ENCODE measurements at places on chromosomes 2 and 18.

DNA sequence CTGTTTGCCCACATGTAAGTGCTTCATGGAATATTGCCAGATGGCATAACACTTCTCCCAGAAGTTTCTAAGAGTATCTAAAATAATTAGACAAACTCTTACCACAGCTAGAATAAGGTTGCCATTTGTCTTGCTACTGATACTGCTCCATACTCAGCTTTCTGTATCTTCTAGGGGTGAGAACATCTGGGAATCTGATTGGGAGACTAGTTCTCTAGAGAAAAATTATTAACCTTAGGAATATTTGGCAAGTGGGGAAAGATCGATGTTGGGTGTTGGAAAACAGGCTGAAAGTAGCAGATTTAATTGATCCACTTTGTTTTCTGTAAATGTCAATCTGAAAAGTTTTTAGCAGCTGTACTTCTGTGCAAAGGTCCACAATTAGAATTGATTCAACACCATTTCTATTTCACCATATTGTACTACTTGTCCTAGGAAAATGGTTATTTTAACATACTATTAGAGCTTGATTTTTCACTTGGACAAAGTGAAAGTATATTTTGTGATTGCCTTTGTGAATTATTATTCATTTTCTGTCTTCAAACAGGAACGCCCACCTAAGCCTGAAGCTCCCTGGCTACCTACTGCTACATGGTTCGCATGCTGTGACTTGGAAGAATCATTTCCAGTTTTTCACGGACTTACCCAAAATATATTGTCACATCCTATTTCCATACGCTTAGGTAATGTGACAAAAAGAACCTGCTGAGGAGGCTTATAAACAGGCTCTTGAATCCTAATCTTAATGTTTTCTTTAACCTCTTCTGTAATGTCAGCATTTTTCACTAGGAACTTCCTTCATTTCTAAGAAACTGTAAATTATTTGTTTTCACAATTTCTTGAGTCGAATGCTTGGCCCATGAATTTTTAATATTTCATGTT is 147.7 kb downstream of the TRABD2A start:
- no peak for DNase-seq

- no peak for DNase-seq
These were observed 124.1 kb downstream of the MMADHC start for GRCh38 chr2:149463328-149464002.

DNA sequence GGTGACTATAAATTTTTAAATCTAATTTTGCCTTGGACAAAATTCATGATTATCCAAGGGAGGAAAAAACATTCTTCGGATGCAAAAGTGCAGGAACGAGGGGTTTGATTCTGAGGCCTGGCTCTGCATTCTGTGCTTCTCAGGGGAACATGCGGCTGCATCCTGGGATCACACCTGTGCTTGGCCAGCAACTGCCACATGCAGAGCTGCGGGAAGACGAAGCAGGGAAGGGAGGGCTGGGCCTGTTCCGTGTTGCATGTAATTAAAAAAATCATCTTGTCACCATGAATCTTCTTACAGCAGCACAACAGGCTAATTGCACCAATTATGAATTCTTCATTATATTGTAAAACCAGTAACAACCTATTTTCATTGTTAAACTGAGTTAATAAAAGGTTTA is 158.0 kb upstream of the ALKAL2 start:
- no peak for DNase-seq

DNA sequence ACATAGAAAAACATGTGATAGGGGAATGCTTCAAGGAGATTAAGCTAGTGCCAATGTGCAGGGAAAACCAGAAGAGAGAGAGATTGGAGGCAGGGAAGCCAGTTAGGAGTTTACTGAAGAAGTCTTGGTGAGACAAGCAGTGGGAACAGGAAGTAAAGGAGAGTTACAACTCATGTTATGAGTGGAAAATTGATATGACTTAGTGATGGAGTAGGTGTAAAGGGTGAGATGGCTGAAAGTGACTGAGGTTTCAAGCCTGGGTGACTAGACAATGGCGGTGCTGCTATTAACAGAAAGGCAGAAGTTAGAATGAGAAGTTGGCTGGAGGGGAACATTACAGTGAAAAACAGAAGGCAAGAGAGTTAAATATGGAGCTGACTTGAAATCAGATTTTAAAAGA is 16.5 kb downstream of the DOK1 start:
- no peak for DNase-seq

- DNase-seq = no peak
These were observed 59.9 kb upstream of the KCNE4 start for GRCh38 chr2:222992137-222992536.

DNA sequence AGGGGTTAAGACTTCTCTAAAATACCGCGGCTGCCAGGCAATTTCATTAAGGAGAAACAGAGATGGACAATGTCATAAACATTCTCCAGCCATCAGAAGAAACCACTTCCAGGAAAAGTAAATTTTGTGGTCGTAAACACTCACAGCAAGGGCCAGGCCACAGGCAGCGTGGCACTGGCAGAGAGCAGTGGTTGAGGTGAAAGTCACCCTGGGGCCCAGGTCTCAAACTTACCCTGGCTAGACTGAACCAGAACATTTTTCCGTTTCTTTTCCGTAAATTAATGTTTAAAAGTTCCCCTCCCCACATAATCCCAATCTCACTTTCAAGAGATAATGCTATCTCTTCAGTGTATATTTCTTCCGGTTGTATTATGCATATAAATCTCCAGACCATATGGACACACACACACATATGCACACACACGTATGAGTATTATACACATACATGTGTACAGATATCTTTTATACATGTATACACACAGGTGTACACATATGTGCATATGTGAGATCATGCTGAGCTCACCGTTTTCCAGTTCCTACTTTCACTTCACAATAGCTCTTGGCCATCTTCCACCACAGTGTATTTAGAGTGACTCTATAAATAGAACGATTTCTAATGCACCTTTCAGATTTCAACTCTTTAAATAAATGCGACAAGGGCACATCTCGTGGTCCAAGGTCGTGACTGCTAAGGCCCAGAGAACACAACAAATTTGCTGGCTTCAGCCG is 90.1 kb downstream of the MALT1 start:
- no peak for DNase-seq

- DNase-seq = no peak
These were observed 83.7 kb upstream of the ZNF516 start for GRCh38 chr18:76578571-76579300.

GRCh38 chr2:209685963-209686362 is 85.7 kb upstream of the UNC80 start:
- DNase-seq = no peak

DNA sequence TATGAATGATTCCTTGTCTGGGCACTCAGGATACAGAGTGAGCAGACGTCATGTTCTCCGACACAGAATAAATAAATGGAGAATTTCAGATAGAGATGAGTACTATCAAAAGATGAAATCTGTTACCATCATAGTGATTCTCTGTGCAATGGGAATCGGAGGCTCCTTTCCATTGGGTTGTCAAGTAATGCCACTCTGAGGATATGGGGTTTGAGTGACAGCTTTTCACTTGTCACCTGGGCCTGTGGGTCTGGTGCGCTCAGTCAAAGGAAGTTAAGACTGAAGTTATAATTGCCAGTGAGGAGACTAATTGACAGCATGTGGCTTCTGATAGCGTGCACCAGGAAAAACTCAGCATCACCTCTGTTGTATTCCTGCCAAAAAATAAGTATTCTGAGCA is 387.2 kb downstream of the SOX11 start:
- DNase-seq = no peak

DNA sequence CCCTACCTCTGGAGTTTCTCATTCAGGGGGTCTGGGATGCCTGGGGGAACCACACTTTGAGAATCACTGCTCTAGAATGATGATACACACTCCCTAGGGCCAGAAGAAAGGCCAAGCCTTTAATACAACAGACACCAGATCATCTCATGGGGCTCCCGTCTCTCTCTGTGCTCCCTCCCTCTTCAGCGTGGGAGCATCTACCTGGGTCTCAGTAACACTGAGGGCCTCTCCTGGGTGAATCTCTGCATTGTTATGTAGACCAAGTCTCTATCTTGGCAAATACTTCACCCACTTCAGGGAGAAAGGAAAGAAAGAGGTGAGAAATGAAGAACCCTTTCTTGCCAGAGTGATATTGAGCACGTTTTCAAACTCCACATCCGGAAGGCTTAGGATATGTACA is 146.8 kb upstream of the MSH6 start:
- DNase-seq = no peak

DNA sequence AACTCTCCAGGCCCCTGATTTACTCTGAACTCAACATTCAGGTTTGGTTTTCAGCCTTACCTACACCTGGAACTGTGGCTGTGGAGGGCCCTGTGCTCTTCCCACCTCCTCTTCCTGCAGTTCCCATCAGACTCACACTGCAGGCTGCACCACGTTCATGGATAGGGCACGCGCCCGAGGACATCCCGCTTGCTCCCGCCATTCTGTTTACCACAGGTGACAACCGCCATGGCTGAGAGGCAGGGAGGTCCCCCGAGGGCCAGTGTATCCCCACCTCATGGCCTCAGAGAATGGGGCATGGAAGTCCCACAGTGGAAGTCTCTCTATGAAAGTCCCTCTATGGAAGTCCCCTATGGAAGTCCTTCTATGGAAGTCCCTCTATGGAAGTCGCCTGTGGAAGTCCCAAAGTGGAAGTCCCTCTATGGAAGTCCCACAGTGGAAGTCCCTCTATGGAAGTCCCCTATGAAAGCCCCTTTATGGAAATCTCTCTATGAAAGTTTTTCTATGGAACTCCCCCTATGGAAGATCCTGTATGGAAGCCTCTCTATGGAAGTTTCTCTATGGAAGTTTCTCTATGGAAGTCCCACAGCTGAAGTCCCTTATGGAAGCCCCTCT is 358.4 kb upstream of the SALL3 start:
- DNase-seq = no peak

DNA sequence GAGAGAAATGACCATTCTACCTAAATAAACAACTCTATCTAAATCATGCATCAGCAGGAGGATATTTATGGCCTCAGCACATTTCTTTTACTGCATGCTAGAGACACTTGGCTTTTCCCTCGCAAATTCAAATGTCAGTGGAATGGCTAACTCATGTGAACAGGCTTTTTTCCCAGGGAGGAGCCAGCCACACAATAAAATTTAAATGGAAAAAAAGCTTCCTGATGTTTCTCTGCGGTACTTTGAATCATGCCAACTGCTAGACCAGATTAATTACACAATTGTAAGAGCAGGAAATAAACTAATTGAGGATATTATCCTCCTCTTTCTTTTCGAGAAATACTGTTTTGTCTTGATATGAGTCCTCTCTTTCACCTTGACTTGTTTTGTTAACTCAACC is 676.3 kb downstream of the IRS1 start:
- no peak for DNase-seq

DNA sequence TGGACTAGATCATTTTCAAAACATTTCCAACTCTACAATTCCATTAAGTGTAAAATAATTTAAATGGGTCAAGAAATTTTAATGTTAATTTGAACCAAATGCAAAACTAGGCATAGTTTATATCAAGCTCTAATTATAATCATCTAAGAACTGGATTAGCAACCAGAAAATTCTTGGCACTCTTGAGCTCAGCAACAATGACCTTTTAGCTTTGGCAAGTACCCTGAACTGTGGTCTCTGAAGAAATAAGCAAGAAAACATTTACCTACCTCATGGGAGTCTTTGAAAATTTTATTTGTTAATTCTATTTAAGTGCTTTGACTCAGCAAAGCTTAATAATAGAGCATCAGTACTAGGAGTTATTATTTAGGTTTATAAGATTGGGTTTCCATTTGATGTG is 313.2 kb downstream of the SATB2 start:
- no peak for DNase-seq

DNA sequence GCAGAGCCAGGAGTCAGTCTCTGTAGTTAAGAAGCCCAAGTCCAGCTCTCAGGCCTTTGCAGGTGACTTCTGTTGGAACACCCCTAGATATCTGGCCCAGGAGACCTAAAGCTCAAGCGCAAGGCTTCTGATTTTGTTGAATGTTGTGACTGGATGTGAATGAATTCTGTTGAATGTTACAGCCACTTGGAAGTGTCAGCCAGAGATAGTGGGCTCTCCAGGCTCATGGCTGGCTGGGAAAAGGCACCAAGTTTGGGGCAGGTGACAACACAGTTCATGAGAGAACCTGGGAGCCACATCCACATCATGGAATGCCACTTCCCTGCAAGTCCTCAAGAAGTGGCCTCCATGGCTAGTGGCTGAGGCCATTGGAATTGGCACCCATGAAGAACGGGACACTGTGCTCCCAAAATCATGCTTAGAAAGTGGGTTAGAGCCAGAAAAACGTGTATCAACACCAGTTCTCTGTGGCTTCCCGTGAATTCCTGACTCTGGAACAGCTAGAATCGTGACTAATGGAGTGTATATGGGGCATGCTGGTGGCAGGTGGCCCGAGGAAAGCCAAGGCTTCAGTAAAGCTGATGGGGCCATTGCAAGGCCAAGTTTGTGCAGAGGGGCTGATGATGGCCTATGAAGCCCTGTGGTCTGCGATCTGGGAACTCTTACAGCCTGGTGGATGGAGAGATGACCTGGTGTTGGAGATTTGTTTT is 30.2 kb downstream of the EDAR start:
- no peak for DNase-seq

GRCh38 chr2:213021971-213022899 is 129.2 kb downstream of the IKZF2 start:
- DNase-seq = peak; percentile 43

GRCh38 chr2:10495311-10495987 is 47.3 kb upstream of the ODC1 start:
- DNase-seq = no peak

GRCh38 chr2:205474741-205475415 is 207.4 kb upstream of the NRP2 start:
- no peak for DNase-seq

DNA sequence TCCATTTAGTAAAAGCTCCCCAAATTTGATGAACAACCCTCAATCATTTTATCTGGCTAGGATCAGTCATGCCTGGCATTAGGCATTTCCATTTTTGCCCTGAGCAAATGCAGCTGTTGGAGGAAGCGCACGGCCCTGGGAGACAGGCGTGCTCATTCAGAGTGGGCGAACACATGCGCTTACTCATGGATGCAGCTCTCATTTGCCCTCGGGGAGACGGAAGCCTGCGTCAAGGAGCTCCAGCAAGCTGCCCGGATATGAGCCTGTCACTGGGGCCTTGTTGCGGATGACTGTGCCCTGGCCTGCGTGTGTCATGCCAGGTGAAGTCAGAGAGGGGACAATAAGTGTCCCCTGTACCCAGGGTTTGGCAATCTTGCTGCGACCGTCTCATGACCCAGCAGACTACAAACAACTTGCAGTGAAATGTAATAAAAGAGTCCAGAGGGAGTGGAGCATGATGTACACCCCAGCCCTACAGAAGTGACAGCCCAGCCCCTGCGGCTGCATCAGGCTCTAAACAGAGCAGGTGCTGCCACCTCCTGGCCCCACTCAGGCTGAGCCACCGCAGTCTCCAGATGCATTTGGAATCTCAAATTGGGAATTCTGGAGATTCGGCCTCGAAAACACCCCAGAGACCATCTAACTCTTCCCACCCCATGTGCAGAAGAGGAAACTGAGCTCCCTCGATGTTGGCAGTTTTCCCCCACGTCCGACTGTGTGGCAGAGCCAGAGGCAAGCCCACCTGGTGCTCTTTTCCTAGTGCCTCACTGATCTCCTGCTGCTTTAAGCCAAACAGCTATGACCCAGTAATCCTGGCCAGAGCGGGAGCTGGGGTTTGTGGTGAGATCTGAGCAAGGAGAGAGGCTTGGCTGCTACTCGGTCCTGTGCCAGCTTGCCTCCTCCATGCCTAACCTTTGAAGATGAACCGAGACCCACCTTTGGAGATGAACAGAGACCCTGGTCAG is 105.0 kb upstream of the ALK start:
- DNase-seq = peak; percentile 9

All from astrocyte of the cerebellum (primary cell).